Stimulated activated CD4-positive, alpha-beta T cell treated with anti-CD3 and anti-CD28 coated beads, Interleukin-1b, Interleukin-23, amount 100 ng/mL, for 4 hours (primary cell): ENCODE measurements at places on chromosomes 11 and 22.

- no peak for DNase-seq
These were observed 24.9 kb downstream of the ART5 start for GRCh38 chr11:3616721-3617460.

- no peak for DNase-seq
These were observed 4.0 kb downstream of the SSRP1 start for GRCh38 chr11:57331720-57332119.

DNA sequence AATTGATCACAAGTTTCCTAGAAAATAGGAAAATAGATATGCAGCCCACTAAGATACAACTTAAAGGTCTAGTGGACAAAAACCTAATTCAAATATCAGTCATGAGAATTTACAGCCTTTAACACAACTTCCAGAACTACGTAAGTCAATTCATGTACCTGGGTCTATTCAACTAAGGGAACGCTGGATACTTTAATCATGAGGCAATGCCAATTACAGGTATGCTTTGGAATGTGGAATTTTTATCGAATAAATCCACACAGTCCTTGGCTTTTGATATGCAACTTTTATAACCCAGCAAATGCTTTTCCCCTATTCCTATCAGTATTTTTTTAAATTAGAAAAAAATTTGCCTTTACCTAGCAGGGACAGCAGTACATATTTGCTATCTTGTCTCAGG is 289.5 kb upstream of the FAT3 start:
- no peak for DNase-seq

- DNase-seq = no peak
These were observed 18.8 kb downstream of the P2RY2 start for GRCh38 chr11:73236854-73237253.

DNA sequence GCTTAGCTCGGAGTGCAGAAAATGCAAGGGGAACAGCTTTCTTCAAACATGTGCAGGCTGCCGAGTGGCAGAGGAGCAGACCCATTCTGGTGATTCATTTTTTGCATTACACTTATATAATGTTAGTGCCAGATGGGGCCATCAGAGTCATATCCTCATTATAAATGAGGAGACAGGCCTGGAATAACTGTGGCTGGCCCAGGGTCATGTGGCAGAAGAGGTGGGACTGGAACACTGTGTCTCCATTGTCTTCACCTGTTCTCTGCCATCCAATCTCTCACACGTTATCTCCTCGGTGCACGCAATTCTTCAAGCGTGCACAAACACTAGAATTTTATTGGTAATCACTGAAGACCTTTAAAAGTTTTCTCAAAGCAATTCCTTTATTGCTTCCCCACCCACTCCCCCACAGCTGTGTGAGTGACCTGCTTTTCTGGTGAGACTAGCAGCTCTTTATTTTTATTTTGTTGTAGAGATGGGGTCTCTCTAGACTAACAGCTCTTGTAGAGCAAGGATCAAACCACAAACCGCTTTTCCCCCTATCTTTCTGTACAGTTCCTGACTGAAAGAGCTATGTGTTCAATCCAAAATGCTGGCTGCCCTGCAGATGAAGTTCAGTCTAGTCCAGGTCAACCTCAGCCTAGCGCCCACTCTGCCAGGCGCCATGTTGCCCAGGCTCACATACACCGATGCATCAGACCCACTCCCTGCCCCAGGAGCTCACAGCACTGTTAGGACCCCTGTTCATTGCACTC is 75.3 kb downstream of the ST3GAL4 start:
- no peak for DNase-seq

GRCh38 chr22:37996515-37997246 is 12.3 kb upstream of the SOX10 start:
- DNase-seq = no peak

GRCh38 chr11:114183044-114183511 is 113.1 kb upstream of the NNMT start:
- peak; percentile 30 for DNase-seq

DNA sequence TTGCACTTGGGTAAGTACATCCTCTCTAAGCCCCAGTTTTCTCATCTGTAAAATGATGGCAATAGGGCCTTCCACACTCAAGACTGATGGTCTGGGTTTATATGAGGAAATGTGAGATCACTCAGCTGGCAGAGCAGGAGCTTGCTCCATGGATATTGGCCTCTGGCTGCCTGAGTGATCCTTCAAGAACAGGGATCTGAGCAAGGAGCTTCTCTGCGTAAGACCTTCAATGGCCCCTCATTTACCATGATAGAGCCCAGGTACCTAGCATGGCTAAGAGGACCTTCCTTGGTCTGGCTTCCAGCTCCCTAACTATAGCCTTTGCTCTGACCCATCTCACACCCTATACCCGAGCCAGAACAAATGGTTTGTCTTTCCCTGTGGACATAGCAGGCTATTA is 5.5 kb downstream of the ROBO4 start:
- no peak for DNase-seq

- no peak for DNase-seq
These were observed 141.1 kb downstream of the RCN1 start for GRCh38 chr11:32231909-32232493.

DNA sequence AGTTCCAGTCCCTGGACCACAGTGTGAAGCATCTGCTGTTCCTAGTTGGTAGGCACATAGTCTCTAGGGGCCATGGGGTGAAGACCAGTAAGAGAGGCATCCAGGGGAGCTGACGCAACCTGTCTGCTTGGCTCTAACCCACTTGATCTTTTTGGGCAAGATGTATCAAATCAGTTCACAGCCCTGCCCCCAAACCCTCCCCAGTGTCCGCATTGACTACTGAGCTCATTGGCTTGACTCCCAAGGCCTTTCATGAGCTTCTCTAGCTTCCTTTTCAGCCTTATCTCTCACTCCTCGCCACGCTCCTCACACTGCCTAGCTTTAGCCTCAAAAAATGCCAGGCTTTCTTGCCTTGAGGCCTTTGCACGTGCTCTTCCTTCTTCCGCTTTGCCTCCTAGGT is 29.7 kb upstream of the ABCC8 start:
- no peak for DNase-seq

- no peak for DNase-seq
These were observed 60.2 kb downstream of the PDHX start for GRCh38 chr11:34976496-34977088.

GRCh38 chr11:16895306-16895705 is 118.9 kb downstream of the PLEKHA7 start:
- no peak for DNase-seq

GRCh38 chr11:120180551-120181232 is 30.1 kb upstream of the OAF start:
- DNase-seq = no peak

DNA sequence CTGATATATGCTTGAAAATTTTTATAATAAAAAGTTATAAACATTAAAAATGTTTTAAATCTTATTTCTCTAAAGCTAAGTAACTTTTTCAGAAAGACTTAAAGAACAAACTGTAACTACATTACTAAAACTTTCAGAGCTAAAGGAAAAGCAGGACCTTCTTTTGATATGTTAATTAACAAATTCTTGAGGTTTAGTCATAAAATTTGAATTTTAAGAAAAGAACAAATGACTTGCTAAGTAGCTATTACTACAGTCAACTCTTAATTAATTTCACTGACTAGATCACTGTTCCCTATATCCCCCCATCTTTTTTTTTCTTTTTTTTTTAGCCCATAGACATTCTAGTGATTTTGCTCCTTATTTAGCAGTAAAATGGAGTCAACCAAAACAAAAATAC is 344.4 kb downstream of the LRRC4C start:
- no peak for DNase-seq

DNA sequence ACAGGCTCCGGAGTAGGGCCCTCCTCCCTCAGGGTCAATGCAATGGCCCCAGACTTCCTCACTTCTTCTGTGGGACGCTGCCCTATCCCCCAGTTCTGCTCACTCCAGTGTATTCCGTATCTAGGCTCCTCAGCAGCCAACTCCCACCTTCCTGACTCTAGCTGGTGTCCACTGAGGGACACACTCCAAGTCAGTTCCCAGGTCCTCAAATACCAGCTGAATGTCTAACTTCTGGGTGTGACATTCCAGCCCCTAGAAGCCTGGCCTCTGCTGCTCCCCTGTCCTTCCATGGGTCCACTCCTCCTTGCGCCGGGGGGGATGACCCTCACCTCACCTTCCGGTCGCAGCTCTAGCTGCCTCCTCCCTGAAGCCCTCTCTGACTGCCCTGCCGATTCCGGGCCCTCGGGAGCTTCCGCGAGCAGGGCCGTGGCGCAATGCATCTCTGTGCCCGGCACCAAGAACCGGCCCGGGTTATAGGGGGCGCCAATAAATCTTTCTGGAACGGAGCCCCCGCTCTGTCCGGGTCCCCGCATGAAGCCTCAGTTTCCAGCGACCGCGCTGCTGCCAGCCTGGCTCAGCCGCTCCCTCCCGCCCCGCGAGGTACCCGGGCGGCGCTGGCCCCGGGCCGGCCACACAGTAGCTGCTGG is 15.4 kb downstream of the BAD start:
- DNase-seq = no peak

- DNase-seq = no peak
These were observed 16.8 kb downstream of the MUC2 start for GRCh38 chr11:1091332-1092083.

DNA sequence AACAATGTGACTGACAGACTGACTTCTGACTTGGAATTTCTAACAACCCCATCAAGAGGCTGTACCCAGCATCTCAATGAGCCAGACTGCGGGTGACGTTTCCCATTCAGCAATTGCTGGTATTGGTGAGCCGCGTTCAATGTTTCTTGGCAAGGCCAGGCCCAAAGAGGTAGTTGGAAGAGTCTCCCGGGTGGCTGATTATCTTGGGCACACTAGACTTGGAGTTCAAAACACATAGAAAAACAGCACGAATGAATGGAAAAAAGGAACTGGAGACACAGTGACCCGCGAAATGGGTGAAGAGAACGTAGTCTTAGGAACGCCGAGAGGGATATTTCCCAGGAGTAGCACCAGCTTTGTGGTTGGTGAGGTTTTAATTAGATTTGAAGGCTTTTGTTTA is 115.7 kb downstream of the RPS6KA4 start:
- DNase-seq = no peak

GRCh38 chr22:47696776-47697175 is 934.3 kb downstream of the TBC1D22A start:
- no peak for DNase-seq

DNA sequence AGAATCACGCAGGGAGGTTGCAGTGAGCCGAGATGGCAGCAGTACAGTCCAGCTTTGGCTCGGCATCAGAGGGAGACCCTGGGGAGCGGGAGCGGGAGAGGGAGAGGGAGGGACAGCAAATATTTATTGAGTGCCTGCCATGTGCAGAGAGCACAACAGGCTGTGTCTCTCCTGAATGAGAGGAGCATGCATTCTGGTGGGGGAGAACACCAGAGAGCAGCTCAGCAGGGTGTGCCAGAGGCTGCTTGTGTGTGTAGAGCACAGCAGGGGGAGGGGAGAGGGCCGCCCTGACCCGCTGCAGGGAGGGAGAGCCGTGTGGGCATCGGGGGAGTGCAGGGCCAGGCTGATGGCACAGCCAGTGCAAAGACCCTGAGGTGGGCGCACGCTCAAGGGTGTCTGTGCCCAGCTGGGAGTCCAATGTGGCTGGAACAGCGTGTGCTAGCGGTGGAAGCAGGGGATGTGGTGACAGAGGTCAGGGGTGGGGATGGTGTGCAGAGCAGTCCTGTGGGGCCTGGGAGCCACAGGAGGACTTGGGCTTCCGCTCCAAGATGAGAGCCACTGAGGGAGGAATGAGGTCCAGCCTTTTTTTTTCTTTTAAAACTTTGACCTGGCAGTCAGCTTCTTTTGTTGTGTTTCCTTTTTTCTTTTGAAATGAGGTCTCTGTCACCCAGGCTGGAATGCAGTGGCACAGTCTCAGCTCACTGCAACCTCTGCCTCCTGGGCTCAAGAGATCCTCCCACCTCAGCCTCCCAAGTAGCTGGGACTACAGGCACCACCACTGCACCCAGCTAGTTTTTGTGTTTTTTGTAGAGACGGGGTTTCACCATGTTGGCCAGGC is 12.0 kb downstream of the PPIL2 start:
- no peak for DNase-seq
